Stimulated activated CD8-positive, alpha-beta memory T cell treated with anti-CD3 and anti-CD28 coated beads, Interleukin-4, amount 100 ng/mL, for 1 hour (primary cell): ENCODE measurements at places on chromosomes 6 and 20.

GRCh38 chr20:63049191-63049518 lies 42.4 kb upstream of the BHLHE23 start:
- no peak for DNase-seq

DNA sequence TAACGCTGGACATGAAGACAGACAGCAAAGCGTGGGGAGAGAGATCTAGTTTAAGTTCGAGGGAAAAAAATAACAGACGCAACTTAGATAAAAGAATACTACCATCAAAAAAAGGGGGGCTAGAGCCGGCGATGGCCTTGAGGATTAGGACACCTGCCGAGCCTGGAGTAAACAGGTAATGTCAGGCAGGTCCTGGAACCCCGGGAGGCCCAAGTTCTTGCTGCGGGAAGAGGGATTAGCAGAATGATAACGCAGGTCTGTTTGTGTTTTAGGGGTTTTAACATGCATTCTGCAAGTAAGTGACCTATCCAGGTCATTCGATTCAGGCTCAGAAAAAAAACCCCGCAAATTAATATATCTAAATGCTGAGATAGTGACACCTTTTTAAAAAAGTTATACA lies 754 bp upstream of the TMEM170B start:
- DNase-seq = no peak

- no peak for DNase-seq
Observed at GRCh38 chr6:73964241-73964854, 268.3 kb downstream of the CD109 start.

DNA sequence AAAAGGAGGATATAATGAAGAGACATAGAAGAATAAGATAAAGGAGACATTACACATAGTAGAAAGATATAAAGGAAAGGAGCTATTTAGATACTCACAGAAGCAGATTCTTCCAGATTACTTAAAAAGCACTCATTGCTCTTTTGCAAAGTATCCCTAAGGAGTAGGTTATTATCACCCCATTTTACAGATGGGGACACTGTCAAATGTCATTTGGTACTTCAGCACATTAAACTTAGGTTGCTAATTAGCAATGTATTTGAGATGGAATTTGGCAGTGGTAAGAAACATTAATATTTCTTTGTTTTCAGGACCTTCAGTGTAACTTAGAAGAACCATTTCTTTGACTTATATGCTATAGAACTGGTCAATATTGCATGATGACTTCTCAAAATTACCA lies 11.9 kb upstream of the HIVEP1 start:
- DNase-seq = no peak

GRCh38 chr6:2784061-2784460 lies 18.9 kb downstream of the WRNIP1 start:
- no peak for DNase-seq

DNA sequence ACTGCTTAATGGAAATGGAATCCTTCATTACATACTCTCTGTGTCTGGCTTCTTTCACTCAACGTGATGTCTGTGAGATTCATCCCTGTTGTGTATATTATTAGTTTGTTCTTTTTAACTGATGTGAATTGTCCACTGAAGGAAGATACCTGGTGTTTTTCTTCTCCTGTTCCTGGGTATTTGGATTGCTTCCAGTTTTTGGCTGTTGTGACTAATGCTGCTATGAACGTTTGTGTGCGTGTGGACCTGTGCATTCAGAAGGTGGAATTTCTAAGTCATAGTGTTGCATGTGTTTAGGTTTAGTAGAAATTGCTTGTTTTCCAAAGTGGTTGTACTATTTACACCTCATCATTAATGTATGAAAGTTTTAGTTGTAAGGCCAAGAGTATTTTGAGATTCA lies 3.8 kb downstream of the TULP4 start:
- DNase-seq = no peak

GRCh38 chr20:63276956-63277355 lies 4.3 kb downstream of the ARFGAP1 start:
- DNase-seq = no peak

GRCh38 chr6:150705392-150705791 lies 105.7 kb downstream of the PLEKHG1 start:
- no peak for DNase-seq

- no peak for DNase-seq
Observed at GRCh38 chr6:92967362-92967761, 452.0 kb downstream of the EPHA7 start.

DNA sequence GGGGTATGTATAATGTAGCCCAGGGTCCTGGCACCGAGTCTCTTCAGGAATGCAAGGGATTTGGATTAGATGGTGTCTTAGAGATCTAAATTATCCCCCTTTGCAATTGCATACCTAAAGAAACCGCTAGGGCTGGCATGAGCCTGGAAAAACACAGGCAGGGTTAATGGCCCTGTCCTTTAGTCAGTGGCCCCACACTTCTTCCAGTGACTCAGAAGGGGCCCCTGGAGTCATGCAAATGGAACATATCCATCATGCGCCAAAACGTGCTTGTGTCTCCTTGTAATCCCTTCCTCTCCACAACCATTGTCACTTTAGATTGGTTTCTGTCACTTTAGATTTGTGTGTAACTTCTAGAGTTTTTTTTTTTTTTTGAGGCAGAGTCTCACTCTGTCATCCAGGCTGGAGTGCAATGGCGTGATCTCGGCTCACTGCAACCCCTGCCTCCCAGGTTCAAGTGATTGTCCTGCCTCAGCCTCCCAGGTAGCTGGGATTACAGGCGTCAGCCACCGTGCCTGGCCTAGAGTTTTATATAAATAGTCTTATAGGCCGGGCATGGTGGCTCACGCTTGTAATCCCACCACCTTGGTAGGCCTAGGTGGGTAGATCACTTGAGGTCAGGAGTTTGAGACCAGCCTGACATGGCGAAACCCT lies 8.7 kb upstream of the MYBL2 start:
- DNase-seq = no peak

DNA sequence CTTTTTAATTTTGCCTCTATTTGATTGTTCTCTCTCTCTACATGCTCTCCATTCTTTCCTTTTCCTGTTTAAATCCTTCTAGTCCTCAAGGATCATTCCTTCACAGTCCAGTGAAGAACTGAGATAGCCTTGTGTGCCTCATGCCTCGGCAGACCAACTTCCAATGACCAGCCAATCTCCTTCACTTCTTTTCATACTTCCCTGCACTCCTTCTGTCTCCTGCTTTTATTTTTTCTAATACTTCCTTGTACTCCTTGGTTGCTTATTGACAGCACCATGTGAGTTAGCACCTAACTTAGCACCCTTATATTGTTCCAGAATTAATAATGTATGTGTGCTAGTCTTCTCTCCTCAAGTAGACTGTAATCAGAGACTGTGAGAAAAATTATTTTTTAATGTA lies 246.8 kb downstream of the ADGRG6 start:
- no peak for DNase-seq

DNA sequence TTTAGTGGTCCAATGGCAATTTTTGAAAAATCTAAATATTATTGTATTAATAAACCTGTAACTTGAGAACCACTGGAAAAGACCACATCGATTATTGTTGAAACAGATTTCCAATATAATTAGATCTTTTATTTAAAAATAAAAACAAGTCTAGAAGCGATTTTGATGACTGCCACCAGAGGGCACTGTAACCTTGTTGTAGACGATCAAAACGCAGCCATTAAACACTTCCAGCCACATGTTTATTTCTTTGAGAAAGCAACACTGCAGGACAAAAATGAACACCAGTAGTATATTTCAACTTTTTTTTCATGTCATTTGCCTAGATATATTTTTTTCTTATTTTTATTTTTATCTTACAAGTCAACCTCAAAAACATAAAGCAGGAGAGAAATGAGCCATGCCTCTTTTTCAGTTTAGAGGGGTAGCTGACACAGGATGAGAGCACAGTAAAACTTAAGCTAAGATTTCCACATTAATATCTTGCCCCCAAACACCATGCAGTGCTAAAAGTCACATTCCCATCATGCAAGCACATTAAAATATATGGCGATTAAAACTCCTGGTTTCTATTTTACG lies 115.4 kb downstream of the OPRM1 start:
- DNase-seq = peak; percentile 44

- DNase-seq = no peak
Observed at GRCh38 chr20:57679113-57679512, 30.7 kb downstream of the PMEPA1 start.

- no peak for DNase-seq
Observed at GRCh38 chr6:146829792-146830565, 231.2 kb downstream of the ADGB start.

DNA sequence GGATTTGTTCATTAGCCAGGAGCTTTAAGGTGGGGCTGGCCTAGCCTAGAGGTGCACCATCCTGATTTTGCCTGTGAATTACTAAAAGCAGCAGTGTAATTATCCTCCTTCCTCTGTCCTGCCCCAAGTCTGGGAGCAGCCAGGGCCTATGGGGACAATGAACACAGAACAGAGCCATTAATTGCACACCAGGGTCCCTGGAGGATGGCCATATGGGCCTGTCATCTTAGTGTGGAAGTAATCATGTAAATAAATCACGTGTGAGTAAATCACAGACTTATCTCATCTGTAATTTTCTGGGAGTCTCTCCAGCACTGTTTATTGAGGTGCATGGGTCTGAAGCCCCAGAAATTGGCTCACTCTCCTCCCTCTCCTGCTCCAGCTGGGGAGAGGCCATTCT lies 176.3 kb downstream of the LRFN2 start:
- no peak for DNase-seq

- no peak for DNase-seq
Observed at GRCh38 chr6:6925391-6926164, 182.2 kb upstream of the RREB1 start.

DNA sequence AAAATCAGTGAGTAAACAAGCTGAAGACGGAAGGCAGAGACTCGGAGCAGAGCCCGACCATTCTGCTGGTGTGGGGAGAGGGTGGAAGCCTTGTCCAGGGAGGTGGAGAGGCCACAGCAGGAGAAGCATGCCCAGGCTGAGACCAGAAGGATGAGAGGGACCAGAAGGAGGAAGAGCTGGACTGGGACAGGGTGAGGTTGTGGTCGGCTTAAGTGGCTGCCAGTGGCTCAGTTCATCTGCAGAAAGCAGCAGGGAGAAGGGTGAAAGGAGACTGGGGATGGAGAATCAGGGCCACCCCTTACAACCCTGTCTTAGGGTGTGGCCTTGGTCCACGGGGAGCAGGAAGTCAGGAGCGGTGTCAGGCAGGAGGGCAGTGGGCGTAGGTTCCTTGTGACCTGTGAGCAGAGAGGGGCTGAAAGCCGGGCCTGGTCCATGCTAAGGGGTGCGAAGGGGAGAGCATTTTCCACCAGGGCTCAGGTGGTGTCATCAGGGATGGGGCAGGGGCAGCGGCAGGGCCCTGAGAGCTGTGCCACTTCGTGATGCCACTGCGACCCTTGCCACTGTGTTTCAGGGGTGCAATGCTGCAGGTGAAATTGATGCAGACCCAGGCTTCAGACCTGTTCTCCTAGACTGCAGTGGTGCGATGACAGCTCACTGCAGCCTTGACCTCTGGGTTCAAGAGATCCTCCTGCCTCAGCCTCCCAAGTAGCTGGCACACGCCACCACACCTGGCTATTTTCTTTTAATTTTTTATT lies 81.1 kb downstream of the TTLL2 start:
- DNase-seq = no peak

DNA sequence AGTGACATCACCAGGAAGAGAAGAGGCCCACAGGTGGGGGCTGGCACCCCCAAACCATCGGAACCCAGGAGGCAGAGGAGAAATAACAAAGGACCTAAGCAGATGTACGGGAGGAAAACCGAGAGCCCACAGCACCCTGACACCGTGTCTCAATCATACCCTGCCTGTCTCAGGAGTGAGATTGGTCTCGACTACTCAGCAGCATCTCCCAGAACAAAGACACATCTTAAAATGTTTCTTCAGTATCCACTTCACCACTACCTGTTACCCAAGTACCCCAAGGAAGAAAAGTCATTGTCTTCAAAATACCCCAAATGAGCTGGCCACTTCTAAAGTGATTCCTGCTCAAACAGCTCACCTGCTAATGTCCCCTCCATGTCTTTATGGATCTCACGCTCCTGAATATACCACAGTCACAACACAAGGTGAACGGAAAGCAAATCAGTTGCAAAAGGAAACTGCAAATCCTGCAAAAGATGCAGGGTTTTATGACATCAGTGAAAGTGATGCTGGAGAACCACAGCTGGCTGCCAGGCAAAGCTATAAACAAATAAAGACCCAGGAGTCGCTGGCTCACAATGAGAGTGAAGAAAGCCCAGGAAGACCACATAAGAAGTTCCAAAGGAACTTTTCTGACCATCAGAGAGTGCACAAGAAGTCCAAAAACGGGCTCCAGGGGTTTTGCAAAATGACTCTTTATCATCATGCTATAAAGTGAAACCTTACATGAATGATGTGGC lies 44.1 kb downstream of the PREX1 start:
- DNase-seq = peak; percentile 17

DNA sequence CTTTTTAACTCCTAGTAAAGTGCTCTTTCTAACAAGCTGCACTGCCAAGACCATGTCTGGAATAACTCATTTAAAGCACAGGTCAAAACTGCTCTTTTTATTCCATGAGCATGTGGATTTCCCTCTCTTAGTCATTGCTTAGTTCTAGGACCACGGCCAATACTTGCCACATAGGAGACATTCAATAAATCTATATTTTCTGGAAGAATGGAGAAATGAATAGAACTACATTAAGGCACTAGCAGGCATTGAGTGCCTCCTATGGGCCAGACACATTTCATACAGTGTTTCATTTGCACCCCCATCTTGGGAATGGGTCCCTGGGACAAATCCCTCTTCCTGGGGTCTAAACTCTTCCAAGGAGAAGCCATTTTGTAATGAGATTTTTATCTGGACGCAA lies 552.8 kb upstream of the CITED2 start:
- no peak for DNase-seq

DNA sequence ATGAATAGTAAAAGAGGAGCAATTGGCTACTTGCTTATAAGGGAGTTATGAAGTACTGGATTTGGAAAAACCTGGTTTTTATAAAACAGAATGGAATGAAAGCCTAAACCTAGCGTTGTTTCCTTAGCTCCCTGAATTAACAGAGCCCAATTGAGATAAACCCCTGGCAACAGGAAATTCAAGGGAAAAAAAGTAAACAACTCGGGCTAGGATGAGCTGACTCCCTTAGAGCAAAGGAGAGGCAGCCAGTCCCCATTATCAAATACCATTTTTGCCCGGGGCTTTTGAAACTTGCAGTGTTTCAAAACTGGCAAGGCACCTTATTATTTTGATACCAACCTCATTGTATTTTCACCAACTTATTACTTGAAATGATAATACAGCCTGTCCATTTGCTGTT lies 587.5 kb downstream of the CD109 start:
- no peak for DNase-seq

GRCh38 chr6:163892824-163893561 lies 478.5 kb downstream of the QKI start:
- no peak for DNase-seq

- DNase-seq = no peak
Observed at GRCh38 chr6:168962886-168963285, 290.8 kb downstream of the THBS2 start.

DNA sequence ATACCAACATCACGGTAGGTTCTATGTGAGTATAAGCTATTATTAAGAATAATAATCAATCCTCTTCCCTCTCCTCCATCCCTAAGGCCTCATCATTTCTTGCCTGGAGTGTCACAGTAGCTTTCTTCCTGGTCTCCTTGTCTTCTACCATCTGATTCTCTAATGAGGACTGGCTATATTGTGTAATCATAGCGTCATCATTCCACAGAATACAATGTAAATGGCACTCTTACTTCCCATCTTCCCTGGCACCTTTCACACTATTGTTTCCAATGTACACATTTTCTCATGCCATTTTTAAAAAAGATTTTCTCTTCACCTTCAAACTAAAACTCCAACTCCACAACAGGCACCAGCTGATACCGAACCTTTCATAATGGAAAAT lies 2.2 kb upstream of the BTN3A2 start:
- DNase-seq = no peak

GRCh38 chr6:165841153-165841558 lies 178.1 kb upstream of the PDE10A start:
- DNase-seq = no peak

GRCh38 chr6:32222333-32223230 lies 1.3 kb downstream of the NOTCH4 start:
- no peak for DNase-seq
